Lower leg skin (tissue), 4 donors: ENCODE measurements at places on chromosomes 2 and 18.

DNA sequence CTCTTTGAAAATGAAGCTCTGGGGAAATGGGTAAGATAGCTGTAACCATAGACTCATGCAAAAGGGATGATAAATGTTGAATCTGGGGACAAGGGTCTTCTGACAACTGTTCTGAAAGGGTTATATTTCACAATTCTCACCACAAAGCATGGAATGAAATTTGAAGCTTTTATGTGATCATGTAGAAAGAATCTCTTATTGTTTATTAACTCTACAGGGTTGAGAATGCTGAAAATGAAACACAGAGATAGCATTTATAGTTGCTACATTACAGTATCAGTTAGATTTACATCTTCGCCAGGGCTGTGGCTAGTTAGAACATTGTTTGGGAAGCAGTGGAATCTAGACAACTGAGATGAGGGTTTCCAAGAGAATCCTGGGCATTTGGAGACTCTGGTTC lies 97.4 kb upstream of the LHCGR start:
- no peak for DNase-seq

DNA sequence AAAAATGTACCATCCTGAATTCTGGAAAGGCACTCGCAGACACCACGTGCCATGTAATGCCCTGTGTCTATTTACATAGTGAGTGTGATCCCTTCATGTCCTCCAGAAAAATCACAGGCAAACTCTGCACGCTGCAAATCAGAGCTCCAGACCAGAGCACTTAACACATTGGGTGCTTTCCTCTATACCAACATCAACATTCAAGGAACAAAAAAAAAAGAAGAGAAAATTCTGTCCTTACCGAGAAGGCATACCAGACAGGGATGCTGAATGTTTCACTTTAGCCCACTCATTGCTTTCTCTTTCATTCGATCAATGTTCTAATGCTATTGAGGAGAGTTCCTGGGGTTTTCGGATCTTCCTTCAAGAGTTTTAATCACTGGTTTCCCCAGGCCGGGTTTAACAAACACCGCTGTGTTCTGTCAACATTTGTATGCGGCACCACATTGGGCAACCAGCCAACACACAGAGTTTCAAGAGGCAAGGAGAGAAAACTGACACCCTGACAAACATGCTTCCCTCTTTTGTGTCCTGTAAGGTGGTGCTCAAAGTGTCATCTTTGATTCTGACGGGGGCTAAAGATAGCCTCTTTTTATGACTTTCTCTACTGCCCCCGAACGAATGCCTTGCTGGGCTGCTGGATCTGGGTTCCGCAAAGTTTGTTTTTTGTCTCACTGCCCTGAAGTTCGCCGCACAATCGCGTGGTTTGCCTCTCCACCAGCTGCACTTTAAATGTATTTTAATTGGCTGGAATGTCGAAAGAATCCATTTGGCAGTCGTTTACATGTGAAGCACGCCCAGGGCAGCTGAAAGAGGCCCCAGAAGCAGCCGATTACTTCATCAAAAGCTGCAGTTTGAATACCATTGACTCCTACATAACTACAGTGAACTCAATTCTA lies 106.4 kb upstream of the NCKAP5 start:
- DNase-seq, result peak; percentile 39

- no peak for DNase-seq
These were observed 31.9 kb upstream of the CYP1B1 start for GRCh38 chr2:38107738-38108410.

DNA sequence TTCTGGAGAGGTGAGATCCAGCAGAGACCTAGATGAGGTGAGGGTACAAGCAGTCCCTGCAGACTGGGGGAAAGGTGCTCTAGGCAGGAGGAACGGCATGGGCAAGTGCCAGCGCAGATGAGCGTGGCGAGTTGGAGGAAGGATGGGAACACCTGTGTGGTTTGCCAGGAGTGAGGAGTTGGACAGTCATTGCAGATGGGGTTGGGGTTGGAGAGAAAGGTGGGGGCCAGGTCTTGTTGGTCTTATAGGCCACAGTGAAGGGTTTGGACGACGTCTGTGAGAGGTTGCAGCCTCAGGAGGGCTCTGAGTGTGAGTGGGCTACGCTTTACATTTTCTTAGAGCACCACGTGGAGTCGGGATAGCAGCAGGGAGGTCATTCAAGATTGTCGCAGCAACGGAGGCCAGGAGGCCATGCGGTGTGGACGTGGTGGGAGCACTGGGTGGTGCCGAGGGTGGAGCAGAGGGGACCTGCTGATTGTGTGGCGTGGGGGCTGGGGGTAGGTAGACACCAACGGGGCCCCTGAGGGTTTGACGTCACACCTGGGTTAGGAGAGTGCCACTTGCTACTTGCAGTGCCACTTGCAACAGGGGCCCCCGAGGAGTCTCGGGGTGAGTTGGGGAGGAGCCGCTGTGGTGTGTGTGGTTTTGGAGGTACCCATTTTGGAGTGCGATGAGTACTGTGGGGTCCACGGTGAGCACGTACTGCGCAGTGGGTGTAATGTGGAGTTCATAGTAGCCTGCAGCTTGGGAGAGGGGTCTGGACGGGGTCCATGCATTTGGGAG lies 66.2 kb downstream of the LPIN1 start:
- peak; percentile 76 for DNase-seq

GRCh38 chr2:186543561-186544131 lies 46.2 kb upstream of the ITGAV start:
- no peak for DNase-seq

GRCh38 chr2:38037757-38038621 lies 38.0 kb downstream of the CYP1B1 start:
- no peak for DNase-seq

GRCh38 chr2:85718009-85718391 lies 23.8 kb downstream of the GNLY start:
- no peak for DNase-seq

DNA sequence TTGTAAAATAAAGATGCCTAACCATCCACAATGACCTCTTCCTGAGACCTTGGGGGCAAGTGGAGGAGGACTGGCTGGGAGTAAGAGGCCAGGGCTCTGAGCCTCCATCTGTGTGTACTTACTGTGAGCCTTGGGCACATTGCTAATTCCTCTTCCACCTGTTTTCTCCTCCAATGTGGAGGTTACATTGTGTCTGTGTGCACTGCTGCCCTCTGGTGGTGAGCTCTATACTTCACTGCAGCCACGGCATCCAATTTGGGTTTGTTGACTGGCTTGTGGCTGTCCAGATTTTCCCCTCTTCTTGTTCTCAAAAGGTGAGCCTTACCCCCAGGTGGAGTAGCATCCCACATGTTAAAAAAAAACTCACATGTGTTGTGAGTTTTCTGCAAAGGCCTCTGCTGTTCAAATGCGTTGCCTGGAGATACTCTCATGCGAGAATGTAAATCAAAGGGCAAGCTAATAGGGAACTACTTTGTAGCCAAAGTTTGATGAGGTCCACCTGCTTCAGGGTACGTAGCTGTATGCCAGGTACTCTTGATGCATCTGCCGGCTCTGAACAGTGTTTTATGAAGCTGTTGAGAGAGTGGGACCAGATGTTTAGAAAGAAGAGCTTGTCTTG lies 80.8 kb downstream of the APOB start:
- peak; percentile 64 for DNase-seq

DNA sequence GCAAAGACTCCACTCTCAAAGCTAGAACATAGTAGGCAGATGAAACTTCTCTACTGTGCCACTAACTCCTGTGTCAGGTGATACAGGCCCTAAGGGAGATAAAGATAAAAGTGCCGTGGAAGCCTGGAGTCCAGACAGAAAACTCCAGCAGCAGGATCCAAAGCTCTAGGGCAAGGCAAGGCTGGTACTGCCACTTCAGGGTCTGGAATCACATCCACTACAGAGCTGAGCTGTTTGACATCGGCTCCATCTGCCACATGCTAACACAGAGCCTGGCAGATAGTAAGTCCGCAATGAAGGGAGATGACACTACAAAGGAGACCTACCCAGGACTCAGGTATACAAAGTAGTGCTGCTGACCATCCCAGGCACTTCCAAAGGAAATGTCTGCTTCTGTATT lies 34.4 kb downstream of the EPG5 start:
- no peak for DNase-seq

GRCh38 chr2:219944866-219945265 lies 317.4 kb downstream of the SLC4A3 start:
- DNase-seq, result no peak

DNA sequence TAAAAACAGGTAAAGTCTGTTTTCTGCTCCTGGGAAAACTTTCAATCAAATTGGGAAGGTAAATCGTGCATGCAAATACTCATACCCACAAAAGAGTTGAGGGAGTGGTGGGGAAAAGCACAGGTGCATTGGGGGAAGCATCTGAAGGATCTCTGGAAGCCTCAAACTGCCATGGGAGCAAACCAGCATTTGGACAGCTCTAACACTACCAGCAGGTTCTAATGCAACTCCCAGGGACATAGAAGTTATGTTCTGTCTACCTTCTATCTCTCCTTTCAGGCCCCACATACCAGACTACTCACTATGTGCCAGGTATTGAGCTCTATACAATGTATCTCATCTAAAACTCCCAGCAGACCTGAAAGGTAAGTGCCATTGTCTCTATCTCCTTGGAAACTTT lies 933.7 kb downstream of the NRXN1 start:
- no peak for DNase-seq

- no peak for DNase-seq
These were observed 103.0 kb upstream of the AGAP1 start for GRCh38 chr2:235390816-235391194.

- no peak for DNase-seq
These were observed 34.7 kb downstream of the UNC80 start for GRCh38 chr2:209806318-209806717.

DNA sequence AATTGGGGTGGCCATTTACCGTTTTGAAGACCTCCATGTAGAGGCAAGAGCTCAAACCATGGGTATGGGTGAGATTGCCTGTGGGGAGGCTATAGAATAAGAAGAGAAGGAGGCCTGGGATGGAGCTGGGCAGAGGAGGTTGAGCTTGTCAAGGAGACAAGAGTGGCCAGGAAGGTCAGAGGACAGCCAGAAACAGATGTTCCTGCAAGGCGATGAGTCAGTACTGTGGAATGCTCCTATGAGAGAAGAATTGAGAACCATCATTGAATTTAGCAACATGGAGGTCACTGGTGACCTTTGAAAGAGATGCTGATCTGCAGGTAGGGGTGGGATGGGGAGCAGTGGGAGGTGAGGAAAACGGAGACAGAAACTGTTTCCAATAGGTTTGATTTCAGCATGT lies 3.5 kb downstream of the ACSL3 start:
- DNase-seq, result no peak

- DNase-seq, result no peak
These were observed 88.2 kb downstream of the LRATD1 start for GRCh38 chr2:14720739-14721138.

DNA sequence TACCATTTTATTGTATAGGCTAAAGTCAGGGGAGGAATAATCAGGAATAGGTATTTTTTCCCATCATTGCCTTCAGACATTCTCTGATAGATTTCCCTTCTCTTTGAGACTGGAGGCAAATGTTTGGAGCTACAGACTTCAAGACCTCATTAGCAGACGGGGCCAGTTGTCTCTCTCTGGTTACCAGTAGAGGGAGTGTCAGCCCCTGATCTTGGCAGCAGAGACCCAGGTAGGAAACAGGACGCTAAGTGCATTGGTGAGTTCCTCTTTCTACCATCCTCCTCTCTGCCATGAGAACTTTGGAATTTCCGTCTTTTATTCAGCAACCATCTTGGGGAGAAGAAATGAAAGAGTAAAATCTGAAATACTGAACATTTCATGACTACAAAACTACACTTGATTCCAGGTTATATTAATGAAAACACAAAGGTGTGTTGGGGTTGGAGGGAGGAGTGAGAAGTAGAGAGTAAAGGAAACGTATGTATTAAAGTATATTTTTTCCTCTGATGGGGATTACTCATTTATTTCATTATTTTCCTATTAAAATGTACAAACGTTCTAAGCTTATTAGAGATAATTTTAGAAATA lies 186.2 kb upstream of the GCFC2 start:
- no peak for DNase-seq

DNA sequence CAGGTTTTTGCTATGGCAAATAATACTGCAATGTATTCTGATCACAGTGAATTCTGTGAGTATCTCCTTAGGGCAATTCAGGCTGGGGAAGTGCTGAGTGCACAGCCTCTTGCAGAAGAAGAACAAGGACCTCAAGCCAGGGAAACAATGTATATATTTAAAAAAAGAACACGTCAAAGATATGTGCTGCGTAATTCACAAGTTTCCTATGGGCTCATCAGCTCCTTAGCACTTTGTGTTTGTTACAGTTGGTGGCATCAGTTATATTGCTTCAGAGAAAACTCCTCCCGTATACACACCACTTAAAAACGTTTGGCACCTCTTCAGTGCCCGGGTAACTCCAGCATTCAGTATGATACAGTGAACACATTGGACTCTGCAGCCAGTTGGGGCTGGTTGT lies 16.5 kb upstream of the MARCO start:
- no peak for DNase-seq

DNA sequence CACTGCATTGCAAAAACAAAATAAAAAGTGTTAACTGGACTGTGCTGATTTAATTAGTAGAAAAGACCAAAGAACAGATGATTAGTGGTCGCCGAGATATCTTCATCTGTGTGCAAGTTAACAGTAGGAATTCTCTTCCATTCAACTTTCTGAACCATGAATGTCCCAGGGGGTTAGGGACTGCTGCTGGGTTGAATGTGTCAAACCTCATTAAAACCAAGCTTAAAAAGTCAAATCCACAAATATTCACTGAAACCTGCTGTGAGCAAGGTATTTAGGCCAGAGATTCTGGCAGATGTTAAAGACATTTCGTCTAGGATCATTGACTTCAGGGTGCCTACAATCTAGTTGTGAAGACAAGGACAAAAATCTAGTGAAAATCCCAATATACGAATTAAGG lies 58.7 kb downstream of the STPG4 start:
- no peak for DNase-seq

DNA sequence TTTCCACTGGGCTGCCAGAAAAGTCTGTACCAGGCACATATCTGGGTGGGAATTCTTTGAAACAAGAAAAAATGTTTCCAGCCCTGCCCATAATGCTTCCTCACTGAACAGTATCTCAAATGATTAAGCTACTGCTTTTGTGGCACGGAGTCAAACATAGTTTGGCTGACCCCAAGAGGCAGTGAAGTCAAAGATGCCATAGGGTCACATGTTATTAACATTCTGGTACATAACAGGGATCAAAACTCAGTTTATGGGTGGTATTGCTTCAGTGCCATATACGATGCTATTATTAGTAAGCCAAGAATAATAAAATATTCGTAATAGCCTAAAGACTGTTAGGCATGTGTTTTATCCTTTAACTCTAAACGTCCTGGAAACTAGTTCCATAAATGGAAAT lies 112.4 kb downstream of the FEZ2 start:
- no peak for DNase-seq

- no peak for DNase-seq
These were observed 106.3 kb upstream of the CDCA7 start for GRCh38 chr2:173248381-173248780.

DNA sequence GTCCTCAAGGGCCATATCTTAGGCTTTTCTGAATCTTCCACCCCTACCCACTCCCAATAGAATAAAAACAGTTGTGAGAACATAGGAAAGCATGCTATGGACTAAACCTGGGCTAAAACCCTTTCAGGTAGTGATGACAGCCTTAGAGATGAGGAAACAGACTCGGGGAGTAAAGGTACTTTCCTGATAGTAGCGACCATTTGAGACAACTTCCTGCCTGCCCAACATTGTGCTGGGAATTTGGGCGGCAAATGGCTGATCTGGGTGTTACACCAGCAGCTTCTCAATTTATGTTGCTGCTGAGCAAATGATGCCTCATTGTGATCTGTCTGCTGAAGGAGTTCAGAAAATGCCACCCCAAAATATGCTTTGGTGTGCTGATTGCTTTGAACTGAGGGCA lies 66.6 kb downstream of the TMEM17 start:
- DNase-seq, result no peak

- peak; percentile 79 for DNase-seq
These were observed 263.6 kb downstream of the DYSF start for GRCh38 chr2:71716697-71717624.
